Astrocyte (in vitro differentiated cells and primary cell): ENCODE measurements at places on chromosomes 5 and 9. TPM values are rescaled to one million over a fixed set of nuclear protein-coding genes. Genes with fewer than 3 reads are reported as not detected.

Gene SLC6A18
- not detected in 2 replicates for total RNA-seq

Gene PPP3R2
- not detected in 2 replicates for total RNA-seq

Gene C5orf52
- not detected in 2 replicates for total RNA-seq

GRCh38 chr9:94110821-94111252 is 26.6 kb downstream of the PTPDC1 start:
- peak; percentile 92 for DNase-seq

DNA sequence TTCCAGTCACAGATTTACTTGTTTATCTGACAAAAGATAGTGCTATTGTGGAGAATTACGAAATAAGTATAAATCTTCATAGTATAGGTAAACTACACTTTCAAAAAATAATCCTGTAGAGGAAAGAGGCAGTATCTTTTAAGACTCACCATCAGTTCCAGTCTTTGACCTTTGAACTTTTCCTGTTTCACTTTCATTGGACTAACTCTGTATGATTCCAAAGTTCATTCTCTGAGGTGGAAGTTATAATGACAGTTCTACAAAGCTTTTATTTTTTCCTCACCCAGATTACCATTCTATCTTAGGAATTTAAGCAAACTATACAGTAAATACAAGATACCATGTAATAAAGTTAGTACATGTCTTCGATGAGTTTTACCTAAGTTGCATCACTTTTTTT is 901.3 kb upstream of the SEMA6A start:
- no peak for DNase-seq

DNA sequence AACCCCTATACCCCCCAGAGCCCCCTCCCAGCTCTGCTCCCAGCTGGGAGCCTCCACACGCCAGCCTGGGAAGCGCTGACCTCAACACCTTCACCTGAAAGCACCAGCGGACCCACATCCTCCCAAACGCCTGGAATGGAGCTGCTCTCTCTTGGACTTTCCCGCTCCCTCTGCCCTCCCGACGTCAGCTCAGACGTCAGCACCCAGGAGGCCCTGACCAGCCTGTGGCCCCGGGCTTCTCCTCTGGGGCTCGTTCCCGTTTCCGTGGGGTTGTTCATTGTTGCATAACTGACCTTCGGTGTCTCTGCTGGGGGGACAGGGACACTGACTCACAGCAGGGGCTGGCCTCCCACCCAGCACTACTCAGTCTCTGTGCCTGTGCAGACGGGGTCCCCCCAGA is 35.0 kb upstream of the SLC6A3 start:
- DNase-seq = no peak
